ENCODE measurements at places on chromosomes 12 and 14.

GRCh38 chr12:39010406-39010805 is 105.0 kb upstream of the CPNE8 start:
- DNase-seq, result no peak

DNA sequence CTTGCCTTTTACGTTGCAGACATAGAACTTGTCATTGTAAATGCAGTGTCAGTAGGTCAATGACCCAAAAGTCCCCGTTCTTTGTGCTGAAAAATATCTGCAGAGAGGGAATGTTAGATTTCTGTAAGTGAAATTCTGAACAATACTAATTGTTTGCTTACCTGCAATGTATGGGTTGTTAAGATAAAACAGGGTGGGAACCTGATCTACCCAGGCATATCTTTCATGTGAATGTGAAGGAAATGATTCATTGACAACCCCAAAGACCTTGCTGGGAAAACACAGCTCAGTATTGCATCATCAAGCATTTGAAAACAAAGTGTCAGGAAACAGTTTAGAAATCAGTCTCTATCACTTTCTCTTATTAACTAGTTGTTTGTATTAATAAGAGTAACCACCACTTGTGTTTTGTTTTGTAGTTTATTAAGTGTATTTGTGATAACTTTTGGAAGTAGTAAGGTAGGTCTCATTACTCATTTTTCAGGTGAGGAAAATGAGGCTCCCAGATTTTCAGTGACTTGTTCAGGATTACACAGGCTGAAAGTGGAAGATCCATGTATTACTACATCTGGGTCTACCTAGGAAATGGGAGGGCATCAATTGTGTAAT is 57.9 kb upstream of the SLC38A2 start:
- DNase-seq, result peak; percentile 26

DNA sequence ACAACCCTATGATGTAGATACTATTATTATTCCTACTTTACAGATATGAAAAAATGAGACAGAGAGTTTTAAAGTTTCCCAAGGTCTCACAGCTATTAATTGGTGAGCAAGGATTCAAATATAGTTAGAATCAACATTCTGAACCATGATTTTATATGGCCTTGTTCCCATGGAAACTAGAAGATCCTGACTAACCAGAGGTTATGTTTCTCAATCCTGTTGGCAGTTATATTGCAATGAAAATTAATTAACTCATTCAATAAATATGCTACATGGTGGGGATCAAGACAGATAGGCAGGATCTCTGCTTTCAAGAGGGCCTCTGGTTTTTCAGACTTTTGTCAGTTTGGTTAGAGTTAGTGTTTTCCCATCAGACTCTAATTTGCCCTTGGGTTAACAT is 9.3 kb upstream of the FUT8 start:
- DNase-seq, result no peak

DNA sequence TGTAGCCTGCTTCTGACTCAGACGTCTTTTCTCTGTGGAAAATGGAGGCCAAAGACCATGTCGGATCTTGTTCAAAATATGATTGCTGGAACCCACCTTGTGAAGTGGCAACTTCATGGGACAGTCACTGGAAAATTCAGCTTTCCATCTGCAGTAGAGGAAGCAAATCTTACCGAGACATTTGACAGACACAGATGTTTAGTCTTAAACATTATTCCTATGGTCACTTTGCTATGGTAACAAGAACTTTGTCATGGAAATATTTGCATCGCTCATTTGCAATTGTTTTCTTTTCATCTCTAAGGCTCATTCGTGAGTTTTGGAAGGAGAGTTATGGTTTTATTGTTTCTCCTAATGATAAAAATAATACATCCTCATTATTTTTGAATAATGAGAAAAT is 98.3 kb upstream of the HIF1A start:
- no peak for DNase-seq

DNA sequence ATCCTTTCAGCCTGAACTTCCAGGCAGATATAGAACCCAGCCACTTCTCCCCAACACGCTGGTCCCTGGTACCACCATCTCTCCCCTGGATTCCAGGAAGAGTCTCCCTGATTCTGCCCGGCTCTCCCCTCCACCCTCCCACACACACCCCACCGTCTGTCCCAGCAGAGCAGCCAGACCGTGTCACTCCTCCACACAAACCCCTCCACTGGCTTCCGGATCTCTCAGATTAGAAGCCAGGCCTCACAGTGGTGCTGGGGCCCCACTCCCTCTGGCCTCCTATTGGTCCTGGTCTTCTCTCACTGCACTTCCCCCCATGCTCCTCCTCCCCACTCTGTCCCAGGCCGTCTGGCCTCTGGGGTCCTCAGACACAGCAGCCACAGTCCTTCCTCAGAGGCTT is 52.4 kb upstream of the CDKN3 start:
- DNase-seq, result no peak

DNA sequence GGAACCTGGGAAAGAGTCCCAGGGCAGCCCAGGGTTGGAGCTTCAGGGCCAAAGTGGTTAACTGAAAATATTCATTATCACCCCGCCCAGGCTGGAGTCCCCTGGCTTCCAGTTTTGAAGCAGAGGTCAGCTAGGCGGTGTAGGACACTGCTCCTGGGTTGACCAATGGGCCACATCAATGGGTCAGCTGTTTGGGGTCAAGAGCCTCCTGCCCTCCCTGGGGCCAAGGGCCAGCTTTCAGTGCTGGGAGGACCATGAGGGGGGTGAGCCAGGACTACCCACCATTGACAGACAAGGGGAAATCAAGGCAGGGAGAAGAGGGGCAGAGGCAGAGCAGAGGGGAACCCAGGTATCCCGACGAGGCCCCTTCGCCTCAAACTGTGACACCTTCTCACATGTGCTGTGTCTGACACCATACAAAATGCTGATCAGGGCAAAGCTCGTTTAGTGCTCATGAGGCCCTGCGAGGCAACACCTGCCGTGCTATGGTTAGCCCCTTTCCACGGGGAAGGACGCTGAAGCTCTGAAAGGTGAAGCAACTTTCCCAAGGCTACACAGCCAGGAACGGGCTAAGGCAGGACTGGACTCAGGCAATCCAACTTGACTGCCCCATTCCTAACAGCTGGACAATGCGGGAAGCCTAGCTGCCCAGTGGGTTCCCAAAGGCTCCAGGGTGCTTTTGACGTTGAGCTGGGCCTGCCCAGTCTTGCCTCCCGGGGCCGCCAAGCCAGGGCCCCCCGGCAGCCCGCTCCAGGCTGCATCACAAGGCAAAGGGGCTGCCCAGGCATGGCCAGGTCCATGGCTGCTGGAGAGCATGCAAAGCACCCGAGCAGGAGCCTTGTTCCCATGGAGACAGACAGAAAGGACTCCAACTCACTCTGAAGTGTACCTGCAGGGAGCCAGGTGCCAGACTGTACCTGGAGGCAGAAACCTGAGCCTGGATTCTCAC is 2.0 kb downstream of the SYNE3 start:
- DNase-seq, result no peak

GRCh38 chr12:124663206-124663605 is 95.8 kb upstream of the NCOR2 start:
- no peak for DNase-seq

- peak; percentile 97 for DNase-seq
Measured at GRCh38 chr12:31659087-31659942, at the start of gene ETFBKMT. Gene ETFBKMT (plus strand): TSS chr12:31659688. CDS start chr12:31661954, 2,266 bp downstream.

GRCh38 chr14:52259434-52259833 is 8.1 kb upstream of the PTGDR start:
- peak; percentile 86 for DNase-seq

- DNase-seq, result no peak
Measured at GRCh38 chr14:61703342-61704129, 8.2 kb downstream of the HIF1A start.

Measured in DND-41 (cell line).